ENCODE measurements at places on chromosomes 5 and 9.

- DNase-seq = no peak
Measured at GRCh38 chr9:27209034-27209433, 87.9 kb downstream of the EQTN start.

- DNase-seq = no peak
Measured at GRCh38 chr9:110874963-110875674, 163.2 kb downstream of the LPAR1 start.

GRCh38 chr5:142150431-142150830, 41.9 kb downstream of the NDFIP1 start:
- DNase-seq = no peak

DNA sequence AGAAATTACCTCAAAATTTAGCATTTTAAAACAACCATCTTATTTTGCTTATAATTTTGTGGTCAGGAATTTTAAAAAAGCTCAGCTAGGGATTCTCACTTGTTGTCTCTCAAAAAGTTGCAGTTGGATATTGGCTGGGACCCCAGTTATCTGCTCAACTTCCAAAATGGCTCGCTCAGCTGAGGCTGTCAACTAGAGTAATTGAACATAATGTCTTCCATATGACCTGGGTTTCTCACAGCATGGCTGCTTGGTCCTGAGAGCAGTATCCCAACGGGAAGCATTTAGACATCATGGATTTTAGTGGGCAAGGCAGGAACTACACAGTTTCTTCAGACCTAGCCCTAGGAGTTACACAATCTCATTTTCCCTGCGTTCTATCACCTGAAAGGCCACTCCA, 63.6 kb upstream of the SPEF2 start:
- DNase-seq = no peak

DNA sequence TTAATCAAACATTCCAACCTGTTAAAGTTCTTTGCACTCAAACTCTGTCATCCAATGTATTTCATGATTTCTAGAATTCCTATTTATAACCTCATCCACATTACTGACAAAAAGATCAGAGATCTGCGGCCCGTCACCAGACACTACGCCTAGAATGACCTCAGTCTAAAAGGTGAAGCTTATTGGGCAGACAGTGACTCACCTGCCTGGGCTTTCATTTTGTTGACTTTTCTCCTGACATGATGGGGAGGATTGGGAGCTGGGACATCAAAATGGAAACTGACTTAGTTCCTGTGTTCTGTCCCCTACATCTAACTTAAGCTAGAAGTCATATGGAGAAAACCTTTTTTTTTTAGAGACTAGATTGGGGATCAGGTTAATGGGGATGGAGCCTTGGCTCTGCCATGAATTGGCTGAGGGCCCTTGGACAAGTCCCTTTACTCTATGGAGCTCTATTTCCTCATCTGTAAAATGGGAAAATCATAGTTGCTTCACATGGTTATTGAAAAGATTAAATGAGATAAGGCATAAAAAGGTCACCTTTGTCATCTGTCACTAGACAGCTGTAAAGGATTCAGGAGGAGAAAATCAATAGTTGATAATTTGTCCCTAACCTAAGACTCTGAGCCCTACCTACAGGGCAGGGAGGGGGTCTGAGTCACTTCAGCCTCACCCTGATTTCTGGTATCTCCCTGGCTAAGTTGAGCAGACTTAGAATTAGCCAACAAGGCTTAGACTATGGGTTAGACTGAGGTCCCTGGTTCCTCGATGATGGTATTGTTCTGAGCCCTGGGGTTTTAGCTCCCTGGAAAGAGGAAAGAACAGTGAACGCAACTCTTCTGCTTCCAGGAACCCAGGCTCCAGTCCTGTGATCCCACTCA, 224.8 kb upstream of the TBC1D2 start:
- DNase-seq = no peak

GRCh38 chr9:84101964-84102632, 121.5 kb downstream of the RMI1 start:
- no peak for DNase-seq

Measured in natural killer cell (primary cell).